ENCODE measurements at places on chromosomes 12 and 14.

DNA sequence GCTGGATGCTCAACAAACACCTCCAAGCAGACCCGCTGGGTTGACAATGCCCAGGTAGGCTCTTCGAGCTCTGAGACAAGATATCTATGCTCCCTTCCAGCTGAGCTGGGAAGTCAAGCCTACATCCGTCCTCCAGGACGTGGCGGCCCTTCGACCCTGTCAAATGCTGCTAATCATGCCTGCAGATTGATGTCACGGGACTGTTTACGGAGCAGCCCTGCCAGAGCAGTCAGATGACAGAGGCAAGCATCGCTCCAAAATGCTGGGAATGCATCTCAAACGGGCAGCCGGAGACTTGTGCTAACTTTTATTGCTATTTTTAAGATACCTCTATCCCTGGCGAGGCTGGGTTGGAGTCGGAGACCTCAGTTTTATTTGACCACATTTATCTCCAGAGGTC, 139.2 kb downstream of the NTF3 start:
- DNase-seq = no peak

GRCh38 chr12:6426882-6427671, 17.7 kb upstream of the CD27 start:
- no peak for DNase-seq

DNA sequence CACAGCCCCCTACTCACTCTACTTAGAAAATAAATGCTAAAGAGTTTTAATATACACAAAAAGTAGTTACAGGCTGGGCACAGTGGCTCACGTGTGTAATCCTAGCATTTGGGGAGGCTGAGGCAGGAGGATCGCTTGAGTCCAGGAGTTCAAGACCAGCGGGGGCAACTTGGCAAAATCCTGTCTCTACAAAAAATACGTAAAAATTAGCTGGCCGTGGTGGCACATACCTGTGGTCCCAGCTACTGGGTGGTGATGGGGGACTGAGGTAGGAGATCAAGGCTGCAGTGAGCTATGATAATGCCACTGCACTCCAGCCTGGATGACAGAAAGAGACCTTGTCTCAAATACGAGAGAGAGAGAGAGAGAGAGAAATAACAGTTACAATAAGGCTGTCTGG, 9.9 kb upstream of the DYNC1H1 start:
- DNase-seq = no peak

DNA sequence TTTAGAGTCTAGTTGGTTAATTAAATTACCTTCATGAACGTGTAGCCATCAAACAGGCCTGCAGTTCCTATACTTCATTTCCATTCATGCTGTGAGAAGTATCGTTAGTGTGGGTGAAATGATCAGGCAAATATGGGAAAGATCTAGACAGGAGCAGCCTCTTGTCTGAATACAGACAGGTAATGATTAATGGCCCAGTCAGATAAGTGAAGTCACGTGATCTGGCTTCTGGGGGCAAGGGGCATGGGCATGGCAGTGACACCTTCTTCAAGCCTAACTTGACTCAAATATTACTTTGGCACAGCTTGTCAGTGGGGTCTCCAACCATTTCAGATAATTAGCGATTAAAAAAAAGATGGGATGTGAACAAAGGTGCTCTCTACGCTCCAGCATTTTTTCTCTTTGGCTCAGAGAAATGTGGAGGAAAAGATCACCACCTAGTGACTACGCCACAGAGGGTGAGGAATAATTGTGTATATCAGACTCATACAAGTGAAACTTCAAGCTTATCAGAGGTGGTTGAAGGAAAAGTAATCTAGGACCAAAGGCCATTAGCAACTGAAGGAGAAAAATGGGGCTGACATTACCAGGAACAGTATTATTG, 17.8 kb downstream of the GUCY2C start:
- no peak for DNase-seq

- DNase-seq = no peak
Measured at GRCh38 chr14:51865953-51866747, 5.7 kb downstream of the GNG2 start.

DNA sequence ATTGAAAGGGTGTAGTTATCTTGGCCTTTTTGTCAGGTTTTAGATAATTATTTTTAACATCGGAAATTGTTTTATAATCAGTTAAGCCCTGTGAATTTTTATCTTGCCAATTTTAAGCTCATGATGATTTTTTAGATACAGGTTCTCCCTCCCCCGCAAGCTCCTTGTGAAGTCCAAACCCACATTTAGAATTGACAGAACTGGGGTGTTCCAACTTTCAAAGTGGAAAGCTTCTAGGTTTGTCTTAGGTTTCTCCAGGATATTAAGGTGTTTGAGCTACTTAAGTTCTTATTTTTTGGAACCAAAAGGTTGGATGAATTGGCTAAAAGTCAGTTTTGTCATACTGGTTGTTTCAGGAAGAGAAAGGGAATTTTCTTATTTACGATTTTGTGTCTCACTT, 49.1 kb downstream of the ATP2A2 start:
- no peak for DNase-seq

GRCh38 chr14:63273717-63274655, 44.7 kb downstream of the GPHB5 start:
- DNase-seq = no peak

DNA sequence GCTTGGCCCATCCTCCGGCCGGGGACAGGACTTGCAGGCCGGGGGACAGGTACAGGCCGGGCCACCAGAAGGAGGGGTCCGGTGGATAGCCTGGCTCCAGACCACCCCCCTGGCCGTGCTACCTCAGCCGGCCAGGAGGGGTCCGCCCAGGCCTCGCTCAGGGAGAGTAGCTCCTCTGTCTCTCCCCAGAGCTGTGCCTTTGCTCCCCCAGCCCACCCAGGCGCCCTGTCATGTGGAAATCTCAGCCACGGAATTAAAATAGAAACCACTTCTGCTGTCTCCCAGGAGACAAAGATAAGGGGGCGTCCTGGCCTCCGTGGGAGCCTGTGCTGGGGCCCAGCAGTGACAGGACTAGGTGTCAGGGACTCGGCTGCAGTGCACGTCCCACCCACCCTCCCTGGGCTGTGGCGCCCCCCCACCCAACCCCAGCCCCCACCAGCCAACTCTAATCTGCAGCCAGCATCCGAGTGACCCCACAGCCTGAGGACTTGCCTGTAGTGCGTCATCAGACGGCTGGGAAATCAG, 3.3 kb upstream of the CRIP2 start:
- DNase-seq = no peak

GRCh38 chr12:6183689-6184428, 16.3 kb upstream of the CD9 start:
- DNase-seq = peak; percentile 71

GRCh38 chr14:64726585-64726890, 22.3 kb downstream of the PLEKHG3 start:
- DNase-seq = no peak

GRCh38 chr12:20448781-20449180, 80.4 kb downstream of the PDE3A start:
- no peak for DNase-seq

- DNase-seq = no peak
Measured at GRCh38 chr14:23154964-23155587, 28.4 kb downstream of the SLC7A8 start.

GRCh38 chr12:42960087-42960527, 370.6 kb upstream of the PRICKLE1 start:
- no peak for DNase-seq

DNA sequence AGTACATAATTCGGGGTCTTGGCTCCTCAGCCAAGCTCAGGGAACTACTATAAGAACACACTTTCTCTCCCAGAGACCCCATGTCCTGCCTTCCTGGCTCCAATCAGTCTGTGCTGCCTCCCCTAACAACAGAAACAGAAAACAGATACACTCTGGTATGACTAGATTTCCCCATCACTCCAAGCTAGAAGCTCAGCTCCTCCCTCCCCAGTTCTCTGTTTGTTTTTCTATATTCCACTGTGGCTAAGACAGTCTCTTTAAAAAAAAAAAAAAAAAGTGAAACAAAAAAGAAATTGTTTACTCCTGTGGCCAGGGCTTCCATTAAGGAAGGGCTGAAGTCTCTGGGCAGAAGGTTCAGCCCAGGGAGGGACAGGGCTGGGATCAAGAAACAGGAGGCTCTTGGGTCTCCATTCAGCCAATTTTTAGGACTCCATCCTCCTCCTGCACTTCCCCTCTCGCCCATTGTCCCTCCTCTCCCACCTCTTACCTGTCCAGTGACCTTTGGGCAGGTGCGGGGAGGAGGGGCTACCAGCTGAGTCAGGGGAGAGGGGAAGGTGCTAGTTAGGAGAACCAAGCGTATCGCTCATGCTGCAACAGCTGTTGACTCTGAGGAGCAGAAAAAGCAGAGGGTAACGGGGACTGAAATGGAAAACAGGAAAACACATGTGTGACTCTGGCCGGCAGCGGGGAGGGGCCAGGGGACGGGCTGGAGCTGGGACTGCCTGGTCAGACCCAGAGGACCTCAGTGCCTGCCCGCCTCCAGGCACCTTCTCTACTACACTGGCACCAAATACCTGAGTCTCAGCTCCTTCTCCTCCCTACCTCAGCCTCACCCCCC, 4.1 kb upstream of the SLC7A7 start:
- no peak for DNase-seq

DNA sequence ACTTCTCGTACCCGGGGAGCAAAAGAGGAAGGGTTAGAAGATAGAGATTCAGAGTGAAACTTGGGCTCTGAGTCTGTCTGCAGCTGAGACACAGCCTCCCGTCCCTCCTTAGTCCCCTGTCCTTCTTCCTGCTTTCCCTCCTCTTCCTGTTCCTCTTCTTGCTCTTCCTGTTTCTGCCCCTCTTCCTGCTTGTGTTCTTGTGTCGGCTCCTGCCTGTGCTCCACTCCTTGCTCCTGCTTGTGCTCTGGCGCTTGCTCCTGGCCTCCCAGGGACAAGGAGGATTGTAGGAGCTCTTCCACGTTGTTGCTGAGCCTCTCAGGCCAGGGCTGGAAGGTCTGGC, 3.0 kb downstream of the ACRBP start:
- no peak for DNase-seq

- DNase-seq = peak; percentile 73
Measured at GRCh38 chr12:116123451-116124258, 153.8 kb downstream of the MED13L start.

DNA sequence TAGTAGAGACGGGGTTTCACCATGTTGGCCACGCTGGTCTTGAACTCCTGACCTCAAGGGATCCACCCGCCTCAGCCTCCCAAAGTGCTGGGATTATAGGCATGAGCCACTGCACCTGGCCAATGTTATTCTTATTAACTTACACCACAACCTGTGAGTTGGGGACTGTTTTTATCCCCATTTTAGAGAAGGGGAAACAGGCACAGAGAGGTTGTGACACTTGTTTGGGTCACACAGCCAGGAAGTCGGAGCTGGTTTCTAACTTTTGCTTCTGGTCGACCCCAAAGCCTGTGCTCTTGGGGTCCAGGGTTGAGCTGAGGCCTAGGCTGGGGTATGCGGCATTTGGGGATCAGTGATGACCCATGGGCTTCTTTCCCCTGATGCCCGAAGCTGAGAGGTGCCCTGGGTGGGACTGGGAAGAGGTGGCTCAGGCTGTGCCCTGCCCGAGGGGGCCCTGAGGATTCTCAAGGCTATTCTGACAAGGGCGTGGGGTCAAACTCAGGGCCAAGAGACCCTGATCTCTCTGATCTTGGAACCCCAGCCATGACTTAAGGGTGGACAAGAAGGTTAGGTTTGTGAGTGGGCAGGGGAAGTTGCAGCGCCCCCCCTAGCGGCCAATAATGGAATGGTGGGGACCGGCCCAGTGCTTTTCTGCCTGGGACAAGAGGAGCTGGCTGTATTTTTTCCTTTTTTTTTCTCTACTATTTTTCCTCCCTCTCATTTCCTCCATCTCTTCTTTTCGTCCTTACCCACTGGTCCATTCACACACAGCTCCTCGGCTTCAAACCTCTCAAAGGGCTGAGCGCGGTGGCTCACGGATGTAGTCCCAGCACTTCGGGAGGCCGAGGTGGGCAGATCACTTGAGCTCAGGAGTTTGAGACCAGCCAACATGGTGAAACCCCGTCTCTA, 3.0 kb downstream of the SDSL start:
- peak; percentile 6 for DNase-seq

DNA sequence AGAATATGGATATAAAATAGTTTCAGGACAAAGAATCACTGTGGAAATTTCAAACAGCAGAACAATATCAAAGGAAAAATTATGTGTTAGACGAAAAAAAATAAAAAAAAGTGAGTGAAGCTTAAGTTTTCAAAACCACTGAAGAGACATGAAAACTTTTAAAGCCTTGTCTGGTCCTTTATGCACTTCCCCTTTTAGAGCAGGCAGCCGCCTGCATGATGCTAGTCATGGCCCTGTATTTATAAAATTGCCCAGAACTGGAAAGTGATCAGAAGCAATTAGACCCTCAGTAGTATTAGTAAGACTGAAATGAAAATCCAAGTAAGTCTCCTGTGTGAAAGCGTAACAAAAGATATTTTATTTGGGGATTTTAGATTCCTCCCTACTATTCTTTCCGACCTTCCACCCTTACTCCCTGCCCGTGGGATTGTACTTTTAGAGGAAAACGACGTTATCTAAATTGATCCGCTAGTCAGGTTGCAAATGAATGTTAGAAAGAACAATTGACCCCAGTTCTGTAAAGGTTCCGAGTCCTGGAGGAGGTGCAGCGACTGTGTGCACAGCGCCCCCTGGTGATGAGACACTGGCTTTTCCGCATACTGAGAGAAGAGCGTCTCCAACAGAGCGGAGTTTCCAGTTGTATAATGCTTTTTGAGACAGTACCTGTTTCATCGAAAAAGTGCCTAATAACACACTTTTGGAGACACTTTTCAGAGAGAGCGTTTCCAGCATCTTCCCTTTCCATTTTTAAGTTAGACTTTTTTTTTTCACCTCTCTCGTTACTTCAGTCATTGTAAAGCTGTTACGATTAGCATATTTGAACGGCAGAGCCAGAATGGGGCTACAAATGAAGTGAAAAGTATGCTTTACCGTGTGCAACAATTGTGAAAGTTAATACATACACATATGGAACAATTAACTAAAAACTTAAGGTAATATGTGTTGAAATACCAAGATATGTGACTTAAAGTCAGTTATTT, 12.4 kb downstream of the MGST1 start:
- no peak for DNase-seq

- DNase-seq = no peak
Measured at GRCh38 chr12:99388671-99389195, 258.8 kb upstream of the GARIN6 start.
